A549 treated with CORT108297 at 1 μM for 4 hours (cell line): ENCODE measurements at places on chromosomes 1 and 21. TPM values are rescaled to one million over a fixed set of nuclear protein-coding genes. Genes with fewer than 3 reads are reported as not detected.

The LCE1C gene
- total RNA-seq: not detected in 5 replicates

The PBXIP1 gene
- 13.5 to 16.4 TPM (median 15.2 TPM) in 5 replicates for total RNA-seq

The ISG20L2 gene
- 39.8 to 52.9 TPM (median 44.0 TPM) in 5 replicates for total RNA-seq

The GBP4 gene
- 0.01 to 0.10 TPM (median 0.03 TPM) in 4 of 5 replicates, not detected in the other for total RNA-seq

The ANGPTL7 gene
- total RNA-seq: not detected in 5 replicates

The INTS7 gene
- 20.3 to 22.8 TPM (median 21.0 TPM) in 5 replicates for total RNA-seq

The CD52 gene
- total RNA-seq: not detected in 5 replicates

The CELA3A gene
- total RNA-seq: not detected in 5 replicates

The KCNE2 gene
- not detected in 5 replicates for total RNA-seq

The FASLG gene
- total RNA-seq: not detected in 5 replicates

The PIK3CD gene
- 6.2 to 9.5 TPM (median 8.4 TPM) in 5 replicates for total RNA-seq

The OR2T33 gene
- total RNA-seq: not detected in 5 replicates

The B3GALT5 gene
- 0.22 to 0.32 TPM (median 0.25 TPM) in 5 replicates for total RNA-seq

The SLC44A3 gene
- total RNA-seq: 1.2 to 2.1 TPM (median 1.9 TPM) in 5 replicates

The AIRE gene
- total RNA-seq: not detected in 5 replicates

The PTPRC gene
- total RNA-seq: not detected in 5 replicates

The TNFRSF18 gene
- 0.11 to 0.25 TPM (median 0.15 TPM) in 3 of 5 replicates, not detected in the others for total RNA-seq

The TNFSF18 gene
- not detected in 5 replicates for total RNA-seq

The DAB1 gene
- total RNA-seq: not detected in 5 replicates

The CHRM3 gene
- total RNA-seq: 0.02 to 0.22 TPM (median 0.14 TPM) in 4 of 5 replicates, not detected in the other

The FLG2 gene
- total RNA-seq: not detected in 5 replicates

The BTBD8 gene
- 0.35 to 0.77 TPM (median 0.64 TPM) in 5 replicates for total RNA-seq

The KCNJ9 gene
- 0.02 TPM in 1 of 5 replicates, not detected in the others for total RNA-seq

The GLIS1 gene
- total RNA-seq: 0.05 to 0.08 TPM (median 0.07 TPM) in 3 of 5 replicates, not detected in the others

The RAP1GAP gene
- 9.9 to 13.5 TPM (median 12.8 TPM) in 5 replicates for total RNA-seq

The WDR4 gene
- 24.1 to 33.1 TPM (median 32.3 TPM) in 5 replicates for total RNA-seq

The SPATA1 gene
- 0.32 to 1.1 TPM (median 0.62 TPM) in 5 replicates for total RNA-seq

The RPS6KA1 gene
- total RNA-seq: 15.2 to 18.2 TPM (median 16.7 TPM) in 5 replicates
